ENCODE measurements at places on chromosomes 2 and 18.

DNA sequence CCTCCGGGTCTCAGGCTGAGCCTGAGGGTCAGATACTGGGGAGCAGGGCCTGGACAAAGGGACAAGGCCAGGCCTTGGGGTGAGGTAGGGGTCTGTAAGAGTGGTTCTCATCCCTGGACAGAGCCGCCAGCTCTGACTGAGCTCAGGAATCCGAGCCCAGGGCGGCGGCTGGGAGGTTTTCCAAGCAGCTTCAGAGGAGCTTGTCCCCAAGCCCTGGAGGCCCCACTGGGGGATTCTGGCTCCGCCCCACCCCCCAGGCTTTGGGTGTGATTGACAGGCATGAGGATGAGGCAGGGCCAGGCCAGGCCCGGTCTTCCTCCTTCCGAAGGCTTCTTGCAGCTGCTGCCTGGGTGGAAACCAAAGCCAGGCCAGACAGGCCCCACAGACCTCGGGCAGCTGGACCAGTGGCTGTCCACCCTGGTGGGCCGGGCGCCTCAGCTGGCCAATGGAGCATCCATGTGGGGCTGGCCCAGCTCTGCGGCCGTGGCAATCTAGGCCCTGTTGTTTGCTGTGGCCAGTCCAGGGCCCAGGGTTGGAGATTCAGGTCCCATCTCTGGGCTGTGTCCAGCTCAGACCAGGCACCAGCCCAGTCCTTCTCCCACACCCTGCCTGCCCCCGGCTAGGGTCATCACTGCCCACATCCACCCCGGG, 23.1 kb upstream of the GPC1 start:
- no peak for DNase-seq

GRCh38 chr18:32301976-32302743, 112.3 kb downstream of the MEP1B start:
- DNase-seq, result no peak

DNA sequence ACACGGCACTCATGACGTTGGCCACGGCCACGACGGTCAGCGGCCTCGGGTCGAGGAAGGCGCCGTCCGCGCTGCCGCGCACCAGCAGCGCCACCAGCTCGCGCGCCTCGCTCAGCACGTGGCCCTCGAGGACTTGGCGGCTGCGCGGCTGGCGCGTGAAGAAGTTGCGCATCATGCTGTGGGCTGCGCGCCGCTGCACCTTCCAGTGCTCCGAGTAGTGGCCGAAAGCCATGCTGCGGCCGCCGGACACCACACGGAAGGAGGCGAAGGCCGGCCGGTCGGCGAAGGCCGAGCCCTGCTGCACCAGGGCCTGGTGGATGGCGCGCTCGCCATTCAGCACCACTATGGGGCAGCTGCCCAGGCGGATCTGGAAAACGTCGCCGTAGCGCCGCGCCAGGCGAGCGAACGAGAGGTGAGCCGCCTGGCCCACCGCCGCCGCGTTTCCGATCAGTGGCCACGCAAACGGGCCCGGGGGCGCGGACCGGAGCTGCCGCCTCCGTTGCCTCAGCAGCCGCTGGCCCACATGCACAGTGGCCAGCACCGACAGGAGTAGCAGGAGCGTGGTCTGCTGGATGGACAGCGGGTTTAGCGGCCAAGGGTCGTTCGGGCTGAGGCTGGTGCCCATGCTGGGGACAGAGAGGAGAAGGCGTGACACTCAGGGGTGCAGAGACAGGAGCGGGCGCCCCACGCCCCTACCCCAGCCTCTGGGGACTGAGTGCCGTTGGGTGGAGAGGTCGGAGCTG, 1.0 kb downstream of the CYP1B1 start:
- no peak for DNase-seq

GRCh38 chr2:10330700-10331026, 28.0 kb downstream of the HPCAL1 start:
- no peak for DNase-seq

GRCh38 chr2:14861181-14861580, 228.7 kb downstream of the LRATD1 start:
- no peak for DNase-seq

GRCh38 chr2:154700136-154700535, 1.6 kb downstream of the KCNJ3 start:
- DNase-seq, result peak; percentile 85

GRCh38 chr2:172704072-172704936, 31.3 kb upstream of the RAPGEF4 start:
- peak; percentile 35 for DNase-seq

GRCh38 chr2:86360776-86361175, 23.4 kb upstream of the REEP1 start:
- DNase-seq, result no peak

DNA sequence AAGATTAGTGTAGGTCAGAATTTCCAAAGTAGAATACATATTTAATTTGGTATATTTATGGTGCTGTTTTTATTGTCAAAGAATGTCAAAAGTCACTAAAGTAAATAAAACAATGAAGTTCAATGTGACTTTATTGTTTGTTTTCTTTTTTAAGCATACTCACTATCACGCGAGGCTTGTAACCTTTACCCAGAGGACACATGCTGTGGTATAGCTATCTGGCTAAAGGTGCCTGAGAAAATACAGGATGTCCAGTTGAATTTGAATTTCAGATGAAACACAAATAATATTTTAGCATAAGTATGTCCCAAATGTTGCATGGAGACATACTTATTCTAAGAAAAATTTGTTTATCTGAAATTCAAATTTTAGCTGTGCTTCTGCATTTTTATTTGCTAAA, 103.3 kb upstream of the KLF7 start:
- no peak for DNase-seq

GRCh38 chr2:215506604-215506990, 70.7 kb upstream of the FN1 start:
- no peak for DNase-seq

- DNase-seq, result no peak
Observed at GRCh38 chr2:150256736-150257135, 230.7 kb downstream of the RND3 start.
